ENCODE measurements at places on chromosomes 6 and 20. TPM values are rescaled to one million over a fixed set of nuclear protein-coding genes. Genes with fewer than 3 reads are reported as not detected.

Gene TAP1
- total RNA-seq: 30.0 TPM

Gene CLVS2
- total RNA-seq: 0.06 TPM

DNA sequence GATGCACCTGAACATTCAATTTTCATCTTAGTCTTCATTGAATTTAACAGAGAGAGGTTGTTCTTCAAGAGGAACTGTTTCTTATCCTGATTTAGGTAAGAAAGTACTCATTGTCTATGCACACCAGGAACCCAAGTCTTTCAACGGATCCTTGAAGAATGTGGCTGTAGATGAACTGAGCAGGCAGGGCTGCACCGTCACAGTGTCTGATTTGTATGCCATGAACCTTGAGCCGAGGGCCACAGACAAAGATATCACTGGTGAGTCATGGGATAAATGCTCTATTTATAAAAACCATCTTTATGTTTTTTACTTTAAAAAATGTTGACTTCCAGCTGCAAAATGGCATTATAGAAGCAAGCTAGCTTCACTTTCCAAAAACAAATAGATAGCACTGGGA, 10.2 kb downstream of the NQO2 start:
- no peak overlapping the region for H3K4me3 ChIP-seq
- no peaks in the 10 kb centered on the region for H3K27me3 ChIP-seq
- H3K4me1 ChIP-seq: no peaks in the 10 kb centered on the region
- peaks cover 96% of the 10 kb centered on the region for H3K36me3 ChIP-seq
- DNase-seq: no peak

GRCh38 chr20:48832405-48832730, 4.6 kb upstream of the PREX1 start:
- peak overlapping the region; percentile 36 for H3K27ac ChIP-seq
- H3K4me1 ChIP-seq: peaks cover 15% of the 10 kb centered on the region
- no peaks in the 10 kb centered on the region for H3K36me3 ChIP-seq
- DNase-seq: no peak
- no peaks in the 10 kb centered on the region for H3K27me3 ChIP-seq

- no peak overlapping the region for H3K27ac ChIP-seq
- H3K4me1 ChIP-seq: no peaks in the 10 kb centered on the region
- peak; percentile 24 for DNase-seq
- H3K4me3 ChIP-seq: no peak overlapping the region
These were observed 10.8 kb downstream of the ADGRF4 start for GRCh38 chr6:47709160-47709559.

GRCh38 chr6:129114636-129115391, 231.9 kb downstream of the LAMA2 start:
- H3K4me3 ChIP-seq: no peak overlapping the region
- no peaks in the 10 kb centered on the region for H3K36me3 ChIP-seq
- no peak overlapping the region for H3K27ac ChIP-seq
- no peak for DNase-seq
- H3K27me3 ChIP-seq: no peaks in the 10 kb centered on the region

DNA sequence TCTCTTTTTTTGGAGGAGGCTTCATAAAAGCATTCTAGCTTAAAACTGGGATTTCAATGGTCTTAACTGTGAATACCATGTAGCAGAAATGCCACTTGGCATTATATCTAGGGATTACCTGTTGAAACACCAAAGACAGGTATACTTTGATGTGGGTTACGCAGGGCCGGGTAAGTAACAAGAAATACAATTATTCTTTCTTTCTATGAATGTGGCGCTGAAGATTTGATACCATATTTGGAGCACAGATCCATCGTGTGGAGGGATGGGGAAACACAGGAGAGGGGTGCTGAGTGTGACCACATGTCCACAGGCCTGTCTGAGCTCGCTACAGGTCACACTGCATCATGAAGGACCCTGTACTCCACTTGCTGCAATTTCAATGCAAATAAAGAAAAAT, 257.8 kb downstream of the GMPR start:
- peaks cover 9% of the 10 kb centered on the region for H3K4me1 ChIP-seq
- H3K4me3 ChIP-seq: no peak overlapping the region
- no peaks in the 10 kb centered on the region for H3K36me3 ChIP-seq
- no peaks in the 10 kb centered on the region for H3K27me3 ChIP-seq
- no peak for DNase-seq

DNA sequence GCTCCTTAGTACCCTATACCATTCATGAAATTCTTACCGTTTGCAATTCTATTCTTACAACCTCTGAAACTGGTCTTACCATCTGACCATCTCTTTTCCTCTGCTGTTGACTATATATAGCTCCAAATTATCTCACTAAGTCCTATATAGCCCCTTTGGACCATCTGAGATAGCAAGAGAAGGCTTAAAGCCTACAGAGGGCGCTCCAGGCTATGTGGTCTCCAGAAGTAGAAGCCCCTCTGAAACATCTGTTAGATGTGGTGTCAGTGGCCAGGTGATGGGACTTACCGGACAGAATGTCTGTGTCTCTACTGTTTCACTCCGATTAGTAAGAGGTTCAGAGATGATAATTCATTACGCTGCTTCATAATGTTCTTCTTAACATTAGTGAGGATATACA, 140.7 kb upstream of the BMP2 start:
- H3K27ac ChIP-seq: no peak overlapping the region
- DNase-seq: no peak
- no peaks in the 10 kb centered on the region for H3K4me1 ChIP-seq
- no peaks in the 10 kb centered on the region for H3K36me3 ChIP-seq
- no peaks in the 10 kb centered on the region for H3K27me3 ChIP-seq
- no peak overlapping the region for H3K4me3 ChIP-seq

DNA sequence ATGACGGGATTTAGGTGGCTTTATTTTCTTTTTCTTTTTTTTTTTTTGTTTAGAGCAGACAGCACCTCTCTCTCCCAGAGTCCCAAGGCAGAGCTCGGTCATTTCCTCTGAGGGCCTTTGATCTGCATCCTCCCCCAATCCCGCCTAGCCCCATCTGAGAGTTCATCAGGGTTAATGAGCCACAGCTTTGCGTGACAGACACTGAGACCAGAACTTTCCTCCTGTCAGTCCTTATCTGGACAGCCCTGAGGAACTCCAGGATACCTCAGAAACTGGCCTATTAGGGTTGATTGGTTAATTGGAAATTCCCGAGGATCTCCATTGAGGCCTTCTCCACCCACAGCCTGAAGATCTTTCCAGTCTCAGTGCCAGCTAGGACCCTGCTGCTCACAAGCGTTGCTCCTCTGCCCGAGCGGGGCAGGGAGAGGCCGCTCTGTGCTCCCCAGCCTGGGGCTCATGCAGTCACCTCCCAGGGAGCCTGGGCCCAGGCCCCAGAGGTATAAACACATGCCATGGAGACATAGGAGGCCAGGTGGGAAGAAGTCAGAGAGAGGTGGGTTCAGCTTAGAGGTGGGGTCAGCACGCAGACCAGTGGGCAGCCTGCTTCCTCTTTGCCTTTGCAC, 1.4 kb upstream of the LRRN4 start:
- no peak overlapping the region for H3K4me3 ChIP-seq
- no peak overlapping the region for H3K27ac ChIP-seq
- H3K4me1 ChIP-seq: peaks cover 19% of the 10 kb centered on the region
- H3K36me3 ChIP-seq: no peaks in the 10 kb centered on the region
- H3K27me3 ChIP-seq: peaks cover 8% of the 10 kb centered on the region
- no peak for DNase-seq

- H3K27me3 ChIP-seq: no peaks in the 10 kb centered on the region
- no peak for DNase-seq
- peaks cover 16% of the 10 kb centered on the region for H3K4me1 ChIP-seq
- no peak overlapping the region for H3K4me3 ChIP-seq
These were observed 727.3 kb downstream of the MAFB start for GRCh38 chr20:39961637-39962244.

DNA sequence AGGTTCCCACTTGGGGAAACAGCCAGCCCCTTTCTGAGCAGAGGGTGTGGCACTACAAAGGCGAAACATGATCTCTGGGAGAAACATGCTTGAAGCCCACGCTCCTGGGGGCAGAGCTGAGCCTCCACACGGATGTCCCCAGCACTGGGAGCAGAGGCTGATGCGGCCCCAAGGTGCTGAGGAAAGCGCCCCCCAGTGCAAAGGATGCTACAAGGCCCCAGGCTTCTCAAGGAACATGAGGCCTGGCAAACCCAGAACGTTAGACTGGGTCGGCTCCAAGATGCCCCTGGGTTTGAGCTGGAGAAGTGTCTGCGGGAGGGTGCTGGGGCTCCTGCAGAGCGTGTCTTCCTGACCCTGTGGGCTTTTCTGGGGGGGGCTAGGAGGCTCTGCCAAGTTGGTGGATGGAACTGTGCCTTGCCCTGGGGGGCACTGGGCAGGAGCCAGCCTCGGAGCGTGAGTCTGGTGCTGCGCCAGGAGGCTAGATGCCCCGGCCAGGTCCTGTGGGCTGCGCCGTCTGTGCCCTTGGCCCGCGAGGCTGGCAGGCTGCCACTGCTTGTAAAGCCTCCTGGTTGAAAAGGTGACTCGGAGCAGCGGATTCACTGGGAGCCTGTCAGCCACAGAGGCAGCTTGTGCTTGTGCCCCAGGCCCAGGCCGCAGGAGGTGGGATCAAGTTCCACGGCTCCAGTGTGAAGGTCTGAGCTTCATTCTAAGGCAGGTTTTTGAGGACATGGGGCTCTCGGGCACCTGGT, 8.1 kb downstream of the SYNJ2 start:
- no peaks in the 10 kb centered on the region for H3K27me3 ChIP-seq
- H3K4me3 ChIP-seq: peak overlapping the region; percentile 4
- H3K36me3 ChIP-seq: no peaks in the 10 kb centered on the region
- H3K4me1 ChIP-seq: peaks cover 72% of the 10 kb centered on the region
- DNase-seq: no peak

DNA sequence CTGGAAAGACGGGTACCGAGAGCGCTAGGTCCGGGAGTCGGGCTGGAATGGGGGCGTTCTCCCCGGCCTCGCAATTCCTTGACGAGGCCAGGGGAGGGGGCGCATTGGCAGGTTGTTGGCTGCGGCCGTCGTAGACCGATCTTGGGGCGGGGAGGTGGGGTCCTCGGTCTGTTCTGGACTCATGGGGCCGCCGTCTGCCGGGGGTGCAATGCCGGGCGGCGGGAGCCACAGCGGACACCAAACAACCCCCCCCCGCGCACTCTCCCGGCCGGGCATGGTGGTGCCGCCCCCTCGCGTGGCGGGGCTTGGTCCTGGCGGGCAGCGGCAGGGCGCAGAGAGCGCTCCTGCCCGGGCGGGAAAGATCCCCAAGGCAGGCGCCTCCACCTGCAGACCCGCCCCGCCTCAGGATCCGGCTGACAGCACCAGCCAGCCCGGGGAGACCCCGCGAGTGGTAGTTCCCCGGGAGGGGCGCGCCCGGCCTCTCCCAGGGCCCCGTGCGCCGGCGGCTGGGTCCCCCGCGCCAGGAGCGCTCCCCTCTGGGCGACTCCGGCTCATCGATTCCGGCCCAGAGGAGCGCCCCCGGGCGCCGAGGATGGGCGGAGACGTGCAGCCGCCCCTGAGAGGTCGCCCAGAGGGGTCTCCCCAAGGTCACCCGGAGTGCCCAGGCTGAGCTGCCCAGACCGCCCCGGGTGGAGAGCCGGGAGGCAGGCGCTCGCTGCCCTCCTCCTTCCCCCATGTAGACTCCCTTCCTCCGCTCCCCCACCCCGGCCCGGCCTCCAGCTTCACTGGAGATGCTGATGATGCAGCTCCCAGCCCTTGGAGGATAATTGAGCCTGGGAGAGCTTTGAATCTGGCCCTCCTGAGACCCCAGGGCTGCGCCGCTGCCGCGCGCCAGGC, 709 bp downstream of the PPP1R16B start:
- no peaks in the 10 kb centered on the region for H3K27me3 ChIP-seq
- peak overlapping the region; percentile 58 for H3K27ac ChIP-seq
- peak overlapping the region; percentile 67 for H3K4me3 ChIP-seq
- peaks cover 30% of the 10 kb centered on the region for H3K4me1 ChIP-seq
- DNase-seq: no peak
- H3K36me3 ChIP-seq: no peaks in the 10 kb centered on the region

All from esophagus muscularis mucosa (tissue), 4 donors.